Lower lobe of right lung (tissue), 2 donors: ENCODE measurements at places on chromosomes 16 and 17.

DNA sequence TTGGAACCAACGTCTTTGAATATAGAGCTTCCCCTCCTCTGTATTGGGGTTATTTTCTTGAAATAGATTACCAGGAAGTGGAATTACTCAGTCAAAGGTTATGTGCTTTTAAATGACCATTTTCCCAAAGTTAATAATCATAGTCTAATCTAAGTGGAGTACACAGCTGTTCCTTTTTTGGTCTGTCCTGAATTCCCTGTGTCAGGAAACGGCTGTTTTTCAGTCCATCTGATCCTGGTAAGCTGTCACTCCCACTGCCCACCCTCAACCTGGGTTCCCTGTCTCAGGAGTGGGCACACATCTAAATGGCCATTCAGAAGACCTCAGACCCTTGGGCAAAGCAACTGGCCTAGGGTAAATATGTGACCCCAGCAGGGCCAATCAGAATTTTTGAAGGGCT, 57.6 kb upstream of the KSR1 start:
- DNase-seq, result no peak

GRCh38 chr16:66476328-66477027, 49.4 kb downstream of the BEAN1 start:
- DNase-seq, result no peak

DNA sequence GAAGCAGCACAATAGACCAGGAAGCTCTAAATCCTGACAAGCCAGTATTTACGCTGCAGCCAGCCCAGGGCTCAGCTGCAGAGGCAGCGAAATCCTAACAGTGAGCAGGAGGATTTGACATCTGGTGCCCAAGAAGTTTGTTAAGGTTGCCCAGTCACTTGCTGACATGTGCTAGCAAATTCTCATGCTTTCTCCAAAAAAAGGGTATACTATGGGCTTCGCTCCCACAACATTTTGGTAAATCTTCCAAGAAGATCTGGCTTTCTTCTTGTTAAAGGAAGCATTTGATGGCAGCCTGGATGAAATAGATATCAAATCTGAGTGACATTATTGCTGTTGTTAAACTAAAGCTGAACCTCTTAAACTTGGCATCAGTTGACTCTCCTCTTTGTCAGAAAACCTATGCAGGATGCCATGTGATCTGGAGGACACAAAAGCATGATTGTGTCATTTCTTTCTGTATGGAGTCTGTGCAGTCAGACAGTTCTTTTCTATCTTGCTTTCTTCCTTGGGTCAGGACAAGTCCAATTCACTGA, 949.7 kb upstream of the RBFOX1 start:
- DNase-seq, result no peak

GRCh38 chr17:49252148-49252695, 21.6 kb upstream of the PHOSPHO1 start:
- DNase-seq, result peak; percentile 56

GRCh38 chr16:31464781-31465260, 5.5 kb downstream of the ARMC5 start:
- peak; percentile 30 for DNase-seq

DNA sequence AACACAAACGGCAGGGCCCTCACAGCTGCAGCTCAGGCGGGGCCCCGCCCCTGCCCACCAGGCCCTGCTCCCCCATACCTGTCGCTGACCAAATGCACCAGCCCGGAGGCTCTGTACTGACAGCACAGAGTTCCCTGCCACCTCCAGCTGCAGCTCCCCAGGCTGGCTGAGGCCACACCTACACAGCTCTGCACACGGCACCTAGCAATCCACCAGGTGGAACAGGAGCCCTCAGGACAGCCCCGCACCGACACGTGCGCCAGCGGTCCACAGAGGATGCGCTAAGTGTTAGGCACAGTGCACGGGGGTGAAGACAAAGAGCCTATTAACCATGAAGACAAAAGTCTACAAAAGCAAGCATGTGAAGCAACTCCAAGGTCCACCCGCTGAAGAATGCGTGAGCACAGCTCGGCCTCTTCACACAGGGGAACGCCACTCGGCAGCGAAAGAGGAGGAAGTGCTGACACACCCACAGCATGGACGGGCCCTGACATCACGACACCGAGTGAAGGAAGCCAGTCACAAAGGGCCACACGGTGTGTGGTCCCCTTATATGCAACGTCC, 5.4 kb downstream of the ZCCHC14 start:
- peak; percentile 77 for DNase-seq

DNA sequence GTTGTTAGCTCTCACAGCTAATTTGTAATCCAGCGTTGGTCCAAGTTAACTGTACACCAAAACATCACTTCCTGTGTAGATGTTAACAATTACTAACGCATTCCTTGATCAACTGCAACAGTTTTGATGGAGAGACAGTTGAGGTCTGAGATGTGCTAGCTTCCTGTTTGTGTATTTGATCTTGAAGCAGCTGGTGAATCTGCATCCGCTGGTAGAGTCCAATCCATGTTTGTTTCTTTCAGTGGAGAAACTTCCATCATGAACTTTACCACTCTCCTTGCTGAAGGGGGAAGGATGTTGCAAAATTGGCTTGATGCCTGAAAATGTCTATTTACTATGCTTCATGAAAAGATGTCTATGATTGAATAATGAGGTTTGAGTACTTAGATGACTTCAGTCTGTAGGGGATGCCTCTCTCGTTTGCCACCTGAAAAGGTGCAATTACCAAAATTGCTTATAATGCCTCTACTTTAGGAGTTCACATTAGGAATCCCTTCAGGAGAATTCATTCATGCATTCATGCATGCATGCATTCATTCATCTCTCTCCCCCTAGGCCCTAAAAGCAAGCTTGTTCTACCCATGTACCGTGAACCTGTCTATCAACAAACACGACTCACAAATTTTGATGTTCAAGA, 39.6 kb upstream of the ZKSCAN2 start:
- no peak for DNase-seq

GRCh38 chr16:80716564-80717139, 87.7 kb downstream of the CDYL2 start:
- no peak for DNase-seq

DNA sequence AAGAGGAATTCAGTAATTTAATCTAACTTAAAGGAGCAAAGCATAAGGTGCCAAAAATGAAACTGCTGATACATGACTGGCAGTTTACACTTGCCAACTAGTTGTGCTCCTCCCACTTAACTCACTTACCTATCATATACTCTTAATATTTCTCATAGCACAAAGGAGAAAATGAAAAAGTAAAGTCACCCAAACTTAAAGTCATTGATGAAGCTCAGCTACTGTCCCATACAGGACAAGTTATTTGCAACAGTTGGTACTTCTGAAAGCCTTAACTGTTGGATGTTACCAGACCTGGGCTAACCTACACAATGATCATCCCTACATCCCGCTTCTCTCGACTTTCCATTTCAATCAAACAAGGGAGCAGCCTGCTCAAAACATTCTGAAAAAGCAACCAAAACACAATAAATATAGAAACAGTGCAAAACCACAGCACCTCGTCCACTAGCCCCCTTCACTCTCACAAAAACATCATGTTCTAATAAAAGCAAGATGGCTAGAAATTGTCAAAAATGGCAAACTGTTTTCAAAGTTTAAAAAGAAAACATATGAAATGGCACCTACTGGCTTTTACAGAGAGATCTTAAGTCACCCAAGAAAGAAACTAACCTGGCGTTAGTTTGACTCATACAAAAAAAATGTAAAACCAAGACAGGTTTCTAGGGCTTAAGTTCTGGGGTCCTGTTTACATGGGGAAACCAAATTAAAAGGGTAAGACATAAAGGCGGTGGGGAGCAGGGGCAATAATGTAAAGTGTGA, 868 bp downstream of the MED13 start:
- no peak for DNase-seq

DNA sequence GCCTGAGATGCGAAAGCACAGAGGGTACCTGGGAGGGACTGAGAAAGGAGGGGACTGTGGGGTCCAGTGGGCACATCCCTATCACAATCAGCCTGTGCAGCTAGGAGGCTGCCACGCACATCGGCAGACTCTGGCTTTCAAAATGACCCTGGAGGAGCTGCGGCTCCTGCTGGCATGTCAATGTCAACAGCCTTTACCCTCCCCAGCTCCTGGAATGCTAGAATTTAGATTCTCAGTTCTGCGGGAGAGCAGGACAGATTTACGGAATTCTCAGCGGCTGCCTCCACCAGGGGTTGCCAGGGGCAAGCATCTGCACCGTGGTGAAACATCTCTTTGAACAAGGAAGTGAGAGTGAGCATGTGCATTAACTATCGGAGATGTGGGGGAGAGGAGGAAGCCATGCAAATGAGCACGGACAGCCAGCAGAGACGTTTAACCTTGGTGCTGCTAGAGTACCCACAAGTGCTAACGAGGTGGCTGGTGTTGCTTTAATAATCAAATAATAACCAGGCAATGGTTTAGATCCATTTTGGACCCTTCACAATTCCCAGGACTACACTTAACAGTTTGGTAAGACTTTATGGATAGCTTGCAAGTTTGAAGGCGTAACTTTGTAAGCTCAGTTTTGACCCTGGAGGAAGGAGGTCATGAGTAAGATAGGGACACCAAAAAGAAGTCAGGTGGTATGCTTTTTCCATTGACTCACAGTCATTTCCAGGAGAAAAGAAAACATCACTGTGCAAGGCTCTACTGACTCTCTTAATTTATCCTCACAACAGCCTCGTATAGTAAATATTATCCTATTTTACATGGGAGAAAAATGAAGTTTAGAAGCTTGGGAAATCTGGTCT, 54.1 kb downstream of the XYLT1 start:
- DNase-seq, result peak; percentile 63

DNA sequence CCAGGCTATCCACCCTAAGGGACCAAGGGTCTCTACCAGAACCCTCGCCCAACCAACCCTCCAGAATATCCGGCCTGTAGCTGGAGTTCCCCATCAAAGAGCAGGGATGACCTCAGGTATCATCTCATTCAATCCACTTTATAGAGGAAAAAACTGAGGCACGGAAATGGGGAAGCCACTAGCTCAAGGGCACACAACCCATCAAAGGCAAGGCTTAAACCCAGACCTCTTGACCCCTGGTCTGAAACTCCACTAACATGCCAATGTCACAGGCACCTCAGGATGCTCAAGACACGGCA, 1.6 kb downstream of the TBC1D10B start:
- no peak for DNase-seq

DNA sequence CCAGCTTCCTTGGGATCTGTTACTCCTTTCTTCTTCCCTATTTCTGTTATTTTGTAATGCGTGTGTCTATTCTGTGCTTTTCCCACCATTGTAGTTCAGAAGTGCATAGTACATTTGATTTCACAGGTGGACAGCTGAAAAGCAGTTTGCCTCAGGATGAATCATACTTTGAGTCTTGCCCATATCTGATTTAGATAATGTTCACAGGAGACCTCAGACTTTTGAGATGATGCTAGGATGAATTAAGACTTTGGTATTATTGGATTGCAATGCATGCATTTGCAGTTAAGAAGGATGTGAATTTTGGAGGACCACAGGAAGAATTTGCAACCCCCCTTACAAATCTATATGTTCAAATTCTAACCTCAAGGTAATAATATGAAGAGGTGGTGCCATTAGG, 769.6 kb downstream of the CDH11 start:
- DNase-seq, result no peak

GRCh38 chr16:81875461-81875860, 96.4 kb downstream of the PLCG2 start:
- no peak for DNase-seq

- DNase-seq, result no peak
Measured at GRCh38 chr17:35991075-35991474, 4.5 kb upstream of the CCL14 start.

DNA sequence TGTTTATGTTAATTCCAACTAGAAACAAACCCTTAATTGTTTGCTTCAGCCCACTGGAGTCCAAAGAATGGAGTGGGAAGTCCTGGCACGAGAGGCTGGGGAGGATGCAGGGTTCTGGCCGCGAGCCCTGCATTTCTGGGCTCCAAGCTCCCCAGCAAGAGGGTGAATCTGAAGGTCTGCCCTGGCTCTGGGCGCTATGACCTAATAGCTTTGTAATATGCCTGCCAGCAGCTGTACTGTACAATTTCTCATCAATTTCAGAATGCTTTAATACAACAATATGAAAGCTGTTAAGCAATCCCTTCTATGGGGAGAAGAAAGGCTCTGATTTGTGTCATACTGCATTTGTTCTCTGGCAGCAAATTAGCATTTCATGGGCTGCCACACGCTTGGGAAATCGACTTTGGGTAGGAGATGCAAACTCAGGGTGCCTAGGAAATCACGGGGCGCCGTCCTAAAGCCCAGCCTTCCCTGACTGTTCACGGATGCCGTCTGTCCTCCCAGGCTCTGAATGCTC, 43.8 kb downstream of the NDEL1 start:
- no peak for DNase-seq

DNA sequence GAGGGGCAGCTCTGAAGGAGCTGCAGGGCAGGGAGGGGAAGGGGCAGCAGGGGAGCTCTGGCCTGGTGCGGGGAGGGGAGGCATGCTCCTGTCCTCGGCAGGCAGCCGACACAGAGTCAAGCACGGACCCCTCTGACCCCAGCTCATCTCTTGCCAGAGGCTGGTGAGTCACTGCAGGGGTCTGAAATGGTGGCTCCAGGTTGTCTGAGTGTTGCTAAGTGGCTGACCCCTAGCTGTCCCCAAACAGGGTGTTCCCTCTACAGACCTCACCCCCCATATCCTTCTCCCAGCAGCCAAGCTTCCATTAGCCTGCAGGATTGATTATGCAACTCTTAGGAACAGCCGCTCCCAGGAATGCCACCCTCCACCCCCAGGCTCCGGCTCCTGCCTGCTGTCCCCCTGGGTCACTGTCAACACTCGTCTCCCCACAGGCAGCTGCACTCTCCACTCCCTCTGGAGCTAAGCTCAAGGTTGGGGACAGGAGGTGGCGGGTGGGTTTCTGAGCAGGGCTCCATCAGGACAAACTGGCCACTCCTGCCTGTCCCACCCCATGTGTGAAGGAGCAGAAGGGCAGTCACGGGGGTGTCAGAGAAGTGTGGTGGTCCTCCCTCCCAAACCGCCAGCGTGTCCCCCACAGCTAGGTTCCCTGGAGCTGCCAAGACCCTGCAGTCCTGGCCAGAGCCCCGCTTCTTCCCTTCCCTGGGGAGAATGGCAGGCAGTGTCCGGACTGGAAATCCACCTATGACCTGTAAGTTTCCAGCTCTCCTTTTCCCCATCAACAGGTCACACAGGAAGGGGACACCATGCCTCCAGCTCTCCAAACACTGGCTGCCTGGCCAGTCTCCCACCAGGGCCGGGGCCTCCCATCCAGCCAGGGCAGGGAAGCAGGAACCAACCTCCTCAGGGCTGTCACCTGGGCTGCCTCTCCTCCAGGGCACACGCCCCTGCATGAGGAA, 1.0 kb downstream of the MYLK3 start:
- DNase-seq, result no peak

GRCh38 chr16:2753733-2754020, 1.2 kb downstream of the SRRM2 start:
- DNase-seq, result peak; percentile 27

- peak; percentile 64 for DNase-seq
Measured at GRCh38 chr17:75983501-75984181, 4.6 kb downstream of the TEN1 start.

DNA sequence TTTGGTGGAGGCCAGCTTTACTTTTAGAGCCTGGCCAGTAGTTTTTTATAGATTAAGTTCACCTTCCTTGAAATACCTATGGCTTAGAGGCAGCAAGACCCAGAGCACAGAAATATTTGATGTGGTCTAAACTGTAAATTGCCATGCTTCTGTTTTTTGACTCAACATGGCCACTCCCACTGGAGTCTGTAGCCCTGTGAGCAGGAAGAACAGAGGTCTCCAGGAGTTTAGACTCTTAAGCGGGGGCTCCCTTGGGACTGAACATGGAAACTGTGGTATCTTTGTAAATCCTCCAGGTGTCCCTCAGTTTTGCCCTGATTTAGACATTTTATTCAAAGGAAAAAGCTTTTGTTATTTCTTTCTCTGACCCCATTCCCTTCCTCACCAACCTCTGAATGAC, 145.6 kb downstream of the FTO start:
- DNase-seq, result no peak

GRCh38 chr16:80682421-80683070, 121.9 kb downstream of the CDYL2 start:
- no peak for DNase-seq
